CD4-positive, alpha-beta T cell treated with Interleukin-10 for 1 hour (primary cell): ENCODE measurements at places on chromosomes 12 and 14.

GRCh38 chr14:81206115-81206514, 14.6 kb downstream of the GTF2A1 start:
- no peak for DNase-seq

DNA sequence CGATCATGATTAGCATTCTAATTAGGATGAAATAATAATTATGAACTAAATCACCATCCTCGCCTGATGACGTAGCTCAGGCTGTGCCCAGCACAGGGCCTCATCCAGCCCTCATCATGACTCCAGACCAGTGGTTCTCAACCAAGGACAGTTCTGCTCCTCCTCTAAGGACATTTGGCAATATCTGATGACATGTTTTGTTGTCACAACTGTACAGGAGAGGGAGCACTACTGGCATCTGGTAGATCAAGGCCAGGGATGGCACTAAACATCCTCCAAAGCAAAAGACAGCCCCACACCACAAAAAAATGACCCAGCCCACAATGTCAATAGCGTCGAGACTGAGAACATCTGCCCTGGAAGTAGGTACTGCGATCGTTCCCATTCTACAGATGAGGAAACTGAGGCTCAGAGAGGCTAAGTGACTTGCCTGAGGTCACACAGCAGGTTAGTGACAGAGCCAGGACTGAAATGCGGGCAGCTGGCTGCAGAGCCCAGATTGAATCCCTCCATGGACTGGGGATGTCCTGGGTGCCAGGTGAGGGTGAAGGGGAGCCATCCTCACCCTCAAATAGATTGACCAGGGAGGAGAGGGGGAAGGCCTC, 15.5 kb downstream of the TRPV4 start:
- no peak for DNase-seq

DNA sequence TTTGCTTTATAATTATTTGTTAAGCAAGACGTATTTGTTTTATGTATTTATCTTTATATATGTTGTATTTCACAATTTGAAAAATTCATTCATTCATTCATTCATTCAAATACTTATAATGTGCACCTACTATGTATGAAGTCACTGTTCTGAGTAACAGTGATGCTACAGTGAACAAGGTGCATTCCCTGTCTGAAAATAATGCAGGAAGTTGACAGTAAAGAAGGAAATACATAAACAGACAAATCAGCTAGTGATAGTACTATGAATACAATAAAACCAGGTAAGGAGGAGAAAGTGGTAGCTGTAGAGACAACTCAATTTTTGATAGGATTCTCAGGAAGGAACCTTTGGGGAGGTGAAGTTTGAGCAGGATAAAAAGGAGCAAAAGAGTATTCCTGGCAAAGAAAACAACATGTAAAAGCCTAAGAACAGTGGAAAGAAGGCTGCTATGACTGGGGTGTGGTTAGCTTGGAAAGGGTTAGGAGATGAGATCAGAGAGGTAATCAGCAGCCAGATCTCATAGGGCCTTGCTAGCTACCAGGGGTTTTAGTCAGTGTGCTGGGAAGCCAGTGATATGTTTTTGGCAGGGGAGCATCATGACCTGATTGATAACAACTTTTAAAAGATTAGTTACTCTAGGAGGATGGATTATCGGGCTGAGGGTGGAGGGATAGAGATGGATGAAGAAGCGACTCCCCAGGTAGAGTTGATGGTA, 17.4 kb downstream of the BICDL1 start:
- DNase-seq = peak; percentile 52

DNA sequence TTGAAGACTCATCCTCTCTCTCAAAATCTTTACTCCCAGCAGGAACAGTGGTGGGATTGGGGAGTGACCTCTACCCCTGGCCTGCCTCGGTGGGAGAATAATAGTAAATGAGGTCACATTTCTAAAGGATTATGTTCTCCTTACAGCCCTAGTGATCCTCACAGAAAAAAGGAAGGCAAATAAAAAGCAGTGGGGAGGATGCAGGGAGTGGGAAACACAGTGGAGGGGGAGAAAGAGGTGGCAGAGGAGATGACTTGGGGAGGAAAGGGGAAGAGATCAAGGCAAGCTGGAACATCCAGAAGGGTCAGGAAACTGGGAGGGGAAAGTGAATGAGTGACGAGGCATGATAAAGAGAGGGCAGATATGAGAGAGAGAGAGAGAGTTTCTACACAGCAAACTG, 8.3 kb upstream of the SYNDIG1L start:
- DNase-seq = no peak

DNA sequence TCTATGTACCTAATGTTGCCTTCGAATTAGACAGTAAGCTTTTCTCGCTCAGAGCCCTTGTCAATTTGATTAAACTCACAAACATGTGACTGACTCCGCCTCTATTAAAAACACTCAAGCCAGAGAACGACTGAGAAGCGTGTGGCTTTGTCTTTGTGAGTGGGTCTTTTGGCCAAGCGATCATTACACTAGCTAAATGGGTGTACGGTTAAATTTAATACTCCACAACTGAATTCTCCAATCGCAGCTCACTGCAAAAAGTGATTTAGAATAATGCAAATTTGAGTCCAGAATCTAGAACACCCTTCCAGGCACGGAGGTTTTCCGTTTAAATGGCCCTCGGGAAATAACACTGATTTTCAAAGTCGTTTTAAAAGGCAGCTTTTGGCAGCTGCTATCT, 253.7 kb downstream of the EFCAB11 start:
- DNase-seq = no peak

- no peak for DNase-seq
Measured at GRCh38 chr14:92728759-92729364, 19.6 kb downstream of the LGMN start.

- DNase-seq = peak; percentile 93
Measured at GRCh38 chr14:102776761-102777710, at the start of gene TRAF3. Gene TRAF3 (plus strand): TSS chr14:102777449. CDS start chr14:102870202, 92,753 bp downstream.

GRCh38 chr14:61575551-61576150, 119.7 kb upstream of the HIF1A start:
- DNase-seq = no peak

DNA sequence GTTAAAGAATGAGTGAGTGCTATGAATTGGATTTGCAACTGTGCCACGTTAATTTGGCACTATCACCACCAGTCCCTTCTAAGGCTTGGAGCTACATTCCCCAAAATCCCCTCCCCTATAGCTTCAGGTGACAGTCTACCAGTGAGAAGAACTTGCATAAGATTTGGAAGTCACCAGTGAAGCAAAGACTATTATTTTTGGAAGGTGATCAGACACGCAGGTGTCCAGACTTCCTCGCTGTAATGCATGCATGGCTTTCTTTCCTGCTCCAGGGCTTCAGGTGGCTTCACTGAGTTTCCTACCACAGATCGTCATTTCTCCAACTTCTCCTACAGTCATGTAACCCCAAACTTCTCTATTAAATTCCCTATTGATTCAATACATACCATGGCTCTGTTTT, 61.4 kb downstream of the SLC41A2 start:
- DNase-seq = no peak

DNA sequence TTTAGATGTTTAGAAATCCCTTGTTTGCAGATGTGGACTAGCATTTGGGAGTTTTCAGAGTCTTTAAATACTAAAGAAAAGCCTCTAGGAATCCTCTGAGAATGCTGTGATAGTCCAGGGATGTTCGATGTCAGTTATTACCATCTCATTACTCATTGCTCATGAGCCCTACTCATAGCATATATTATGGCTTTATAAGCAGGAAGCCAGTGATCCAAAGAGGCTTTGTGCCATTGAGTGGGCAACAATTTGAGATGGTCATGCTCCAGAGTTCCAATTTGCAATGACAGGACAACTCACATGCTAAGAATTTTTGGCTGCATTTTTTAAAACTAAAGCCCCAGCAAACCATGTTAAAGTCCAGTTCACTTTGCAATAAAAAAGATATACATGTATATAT, 163.0 kb downstream of the OTOGL start:
- DNase-seq = no peak

GRCh38 chr12:109762673-109763191, 49.1 kb downstream of the FAM222A start:
- no peak for DNase-seq

- DNase-seq = no peak
Measured at GRCh38 chr12:12883369-12884001, 7.9 kb upstream of the GPRC5A start.

DNA sequence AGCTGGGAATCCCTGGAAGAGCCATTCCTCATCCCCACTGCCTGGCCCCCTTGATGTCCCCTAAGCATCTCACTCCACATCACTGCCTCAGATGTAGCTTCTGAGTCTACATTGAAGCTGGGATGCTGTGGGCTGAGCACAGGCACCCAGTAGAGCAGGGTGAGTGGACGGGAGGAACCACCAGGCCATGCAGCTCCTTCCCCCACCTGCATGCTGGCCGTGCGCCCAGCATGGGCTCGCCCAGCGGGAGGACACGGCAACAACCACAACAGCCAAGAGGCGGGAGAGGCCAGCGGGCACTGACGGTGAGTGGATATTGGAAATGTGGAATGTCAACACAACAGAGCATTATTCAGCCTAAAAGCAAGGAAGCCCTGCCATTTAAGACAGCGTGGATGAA, 310.9 kb downstream of the ADGRD1 start:
- DNase-seq = no peak

DNA sequence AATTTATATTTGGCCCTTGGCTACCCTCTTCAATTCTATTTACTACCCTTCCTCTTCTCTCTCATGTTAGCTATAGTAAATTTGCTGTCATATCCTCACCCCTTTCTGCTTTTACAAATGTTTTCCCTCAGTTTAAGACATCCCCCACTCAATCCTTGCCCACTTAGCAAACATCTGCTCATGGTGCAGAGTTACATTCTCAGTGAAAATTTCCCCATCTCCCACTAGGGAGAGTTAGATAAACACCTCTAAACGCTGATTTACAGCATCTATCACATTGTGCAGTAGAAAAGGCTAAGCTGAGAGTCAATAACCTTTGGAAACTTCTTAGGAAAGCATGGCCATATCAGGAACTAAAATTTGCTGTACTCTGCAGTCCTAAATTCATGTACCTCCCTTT, 69.0 kb downstream of the DENND5B start:
- no peak for DNase-seq

DNA sequence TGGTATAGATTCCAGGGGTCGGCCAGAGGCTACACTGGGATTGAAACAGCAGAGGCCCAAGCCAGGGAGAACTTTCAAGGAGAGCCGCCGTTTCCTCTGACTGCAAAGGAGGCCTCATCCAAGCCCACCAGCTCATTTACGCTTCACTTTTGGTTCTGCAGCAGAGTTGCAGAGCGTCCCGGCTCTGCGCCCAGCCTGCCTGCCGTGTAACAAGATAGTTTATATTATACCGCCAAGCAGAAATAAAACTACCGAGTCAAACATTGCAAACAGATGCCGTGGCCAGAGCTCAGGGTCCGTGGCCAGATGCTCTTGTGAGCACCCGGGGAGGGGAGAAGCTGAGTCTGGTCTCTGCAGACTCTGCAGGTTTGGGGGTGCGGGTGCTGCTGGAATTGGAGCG, 60.7 kb upstream of the TBX3 start:
- DNase-seq = no peak

GRCh38 chr14:60116181-60116580, 24.5 kb downstream of the PCNX4 start:
- DNase-seq = no peak

DNA sequence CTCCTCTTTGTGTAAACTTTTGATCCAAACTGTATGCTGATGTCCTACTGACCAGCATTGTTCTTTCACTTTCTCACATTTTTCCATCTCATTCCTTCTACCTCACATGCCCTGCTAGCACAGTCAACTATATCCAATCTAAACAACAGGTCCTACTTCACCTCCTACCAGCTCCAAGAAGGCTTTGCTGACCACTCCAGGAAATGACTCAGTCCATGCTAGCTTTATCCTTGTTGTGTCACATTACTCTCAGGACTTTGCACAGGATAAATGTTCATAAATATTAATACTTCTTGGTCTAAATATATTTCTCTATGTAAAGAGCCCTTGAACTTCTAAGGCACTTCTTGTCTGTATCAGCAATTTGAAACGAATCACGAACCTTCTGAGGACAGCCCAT, 64.9 kb upstream of the PCED1B start:
- DNase-seq = no peak

- DNase-seq = no peak
Measured at GRCh38 chr14:42804141-42804540, 1197.5 kb downstream of the LRFN5 start.

DNA sequence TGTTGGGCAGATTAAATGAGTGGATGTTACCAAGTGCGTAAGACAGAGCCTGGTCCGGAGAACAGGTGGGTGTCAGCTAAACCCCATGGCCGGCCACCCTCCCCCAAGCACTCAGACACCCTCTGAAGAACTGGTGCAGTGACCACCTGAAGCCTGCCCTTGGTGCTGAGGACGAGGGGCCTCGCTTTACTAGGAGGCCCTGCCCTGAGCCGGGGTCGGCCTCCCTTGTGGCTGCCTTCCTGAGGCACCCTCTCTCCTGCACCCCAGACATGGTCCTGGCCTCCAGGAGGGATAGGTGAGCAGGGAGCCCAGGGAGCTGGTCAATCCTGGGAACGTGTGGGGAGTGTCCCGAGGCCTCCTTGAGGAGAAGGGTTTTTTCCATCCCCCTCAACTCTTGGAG, 4.9 kb upstream of the KIF26A start:
- DNase-seq = no peak

GRCh38 chr12:14275886-14276285, 89.6 kb upstream of the ATF7IP start:
- DNase-seq = no peak

DNA sequence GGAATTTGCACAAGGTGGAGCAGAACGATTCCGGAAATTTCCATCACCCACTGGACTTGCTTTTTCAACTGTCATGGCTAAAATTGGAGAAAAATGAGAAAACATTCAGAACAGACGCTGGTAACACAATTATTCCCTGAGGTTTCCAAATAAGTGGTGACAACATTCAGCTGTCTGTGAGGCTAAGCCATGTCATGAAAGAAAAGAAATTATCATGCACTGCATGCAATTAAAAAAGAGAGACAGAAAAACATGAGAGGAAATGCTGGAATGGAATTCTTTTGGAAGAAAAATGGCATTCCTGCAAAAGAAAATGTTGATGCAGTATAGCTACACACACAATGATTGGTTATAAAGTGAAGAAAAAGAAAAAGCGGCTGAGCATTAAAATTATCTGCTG, 87.3 kb downstream of the C2CD5 start:
- no peak for DNase-seq

- DNase-seq = no peak
Measured at GRCh38 chr14:22412926-22413411, 176.1 kb downstream of the DAD1 start.

DNA sequence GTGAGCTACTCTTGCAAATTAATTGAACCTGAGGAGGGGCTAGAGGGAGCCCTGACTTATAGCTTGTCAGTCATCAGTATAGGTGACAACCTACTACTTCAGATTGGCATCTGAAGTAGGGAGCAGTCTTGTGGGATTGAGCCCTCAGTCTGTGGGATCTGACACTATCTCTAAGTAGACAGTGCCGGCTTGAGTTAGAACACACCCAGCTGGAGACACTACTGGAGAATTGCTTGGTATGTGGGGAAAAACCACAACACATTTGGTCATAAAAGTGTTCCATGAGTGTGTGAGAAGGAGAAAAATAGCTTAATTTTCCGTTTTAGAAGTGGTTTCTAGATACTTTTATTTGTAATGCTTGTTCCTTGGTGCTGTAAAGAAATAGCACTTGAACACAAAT, 30.5 kb upstream of the DDHD1 start:
- DNase-seq = no peak

GRCh38 chr12:8603856-8604255, 8.8 kb downstream of the AICDA start:
- DNase-seq = no peak
